Stimulated activated CD8-positive, alpha-beta memory T cell treated with anti-CD3 and anti-CD28 coated beads, Interleukin-2, amount 100 ng/mL, for 1 hour (primary cell): ENCODE measurements at places on chromosomes 4 and X.

DNA sequence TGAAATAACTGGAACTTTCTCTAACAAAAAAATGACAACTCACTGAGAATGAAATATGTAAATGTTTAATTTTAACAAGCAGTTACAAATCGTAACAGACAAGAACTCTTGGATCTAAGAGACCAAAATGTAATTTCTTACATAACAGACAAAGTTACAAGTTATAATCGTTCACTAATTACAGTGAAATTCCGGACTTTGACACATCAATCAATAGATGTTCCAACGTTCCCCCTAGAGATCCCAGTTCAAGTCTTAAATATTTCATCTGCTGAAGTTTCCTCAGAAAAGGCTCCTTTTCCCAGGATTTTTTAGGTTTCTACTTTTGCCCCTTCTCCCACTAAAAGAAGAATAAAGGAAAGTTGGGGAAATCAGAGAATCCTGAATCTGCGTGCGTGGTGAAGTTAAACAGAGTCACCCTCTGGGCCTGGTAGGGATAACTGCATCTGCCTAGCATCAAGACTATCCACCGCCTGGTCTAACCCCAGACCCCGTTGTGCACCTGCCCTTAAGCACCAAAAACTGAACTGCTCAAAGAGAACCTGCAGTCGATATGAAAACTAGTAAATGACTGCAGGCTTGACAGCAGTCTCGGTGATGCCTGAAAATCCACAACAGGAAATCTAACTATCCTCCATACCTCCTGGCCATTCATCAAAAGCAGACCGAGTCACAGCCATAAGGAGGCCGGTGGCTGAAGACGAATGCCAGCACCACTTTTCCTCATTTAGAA lies 2.3 kb downstream of the IRF2 start:
- no peak for DNase-seq

GRCh38 chr4:167897116-167897515 lies 195.2 kb upstream of the ANXA10 start:
- DNase-seq = no peak

GRCh38 chr4:54400188-54400587 lies 171.1 kb downstream of the PDGFRA start:
- no peak for DNase-seq

GRCh38 chr4:112057470-112057869 lies 87.8 kb upstream of the FAM241A start:
- DNase-seq = no peak

GRCh38 chr4:79198951-79199587 lies 126.8 kb downstream of the NAA11 start:
- DNase-seq = no peak

GRCh38 chr4:121192480-121192879 lies 28.4 kb upstream of the TNIP3 start:
- no peak for DNase-seq
